NCI-H446 (cell line): ENCODE measurements at places on chromosomes 3 and 15.

DNA sequence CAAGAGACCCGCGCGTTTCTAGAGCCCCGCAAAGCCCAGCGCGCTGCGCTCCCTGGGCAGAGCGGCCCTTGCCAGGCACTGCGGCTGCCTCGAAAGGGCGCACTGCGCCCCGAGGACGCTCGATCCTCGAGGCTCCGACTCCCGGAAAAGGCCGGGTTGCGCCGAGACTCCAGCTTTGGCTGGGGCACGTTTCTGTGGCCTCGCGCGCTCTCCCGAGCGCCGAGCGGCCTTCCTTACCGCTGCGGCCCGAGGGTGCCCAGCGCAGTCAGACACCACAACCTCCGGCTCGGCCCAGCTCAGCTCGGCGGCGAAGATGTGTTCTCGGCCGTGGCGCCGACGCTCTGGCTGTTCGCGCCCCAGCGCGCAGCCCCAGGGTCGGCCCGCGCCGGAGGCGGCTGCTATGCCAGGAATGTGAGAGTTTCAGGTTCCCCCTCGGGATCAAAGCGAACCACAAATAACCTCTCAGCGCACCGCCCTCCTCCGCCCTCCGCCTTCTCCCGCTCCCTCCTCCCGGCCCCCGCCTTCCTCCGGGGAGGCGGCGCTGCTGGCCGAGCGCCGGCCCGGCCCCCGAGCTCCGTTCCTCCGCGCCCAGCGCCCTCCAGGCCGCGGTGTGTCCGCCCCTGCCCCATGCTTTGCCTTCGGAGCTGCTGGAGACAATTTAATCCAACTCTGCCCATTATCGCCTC is at the start of gene AMOTL2:
Gene AMOTL2, minus strand, starts transcription at position 343 of the 686 bp plus-strand sequence. CDS start 3,014 bp downstream, outside the sequence.
- peak; percentile 73 for DNase-seq

- DNase-seq: no peak
Observed at GRCh38 chr3:49005998-49006397, 1.2 kb upstream of the WDR6 start.

- DNase-seq: no peak
Observed at GRCh38 chr15:63389902-63390670, 8.4 kb upstream of the CA12 start.

- no peak for DNase-seq
Observed at GRCh38 chr15:93862791-93863190, 368.6 kb upstream of the MCTP2 start.

- no peak for DNase-seq
Observed at GRCh38 chr15:101618851-101619614, 33.1 kb downstream of the TM2D3 start.

GRCh38 chr3:46960081-46960701 is 16.4 kb downstream of the CCDC12 start:
- peak; percentile 11 for DNase-seq

DNA sequence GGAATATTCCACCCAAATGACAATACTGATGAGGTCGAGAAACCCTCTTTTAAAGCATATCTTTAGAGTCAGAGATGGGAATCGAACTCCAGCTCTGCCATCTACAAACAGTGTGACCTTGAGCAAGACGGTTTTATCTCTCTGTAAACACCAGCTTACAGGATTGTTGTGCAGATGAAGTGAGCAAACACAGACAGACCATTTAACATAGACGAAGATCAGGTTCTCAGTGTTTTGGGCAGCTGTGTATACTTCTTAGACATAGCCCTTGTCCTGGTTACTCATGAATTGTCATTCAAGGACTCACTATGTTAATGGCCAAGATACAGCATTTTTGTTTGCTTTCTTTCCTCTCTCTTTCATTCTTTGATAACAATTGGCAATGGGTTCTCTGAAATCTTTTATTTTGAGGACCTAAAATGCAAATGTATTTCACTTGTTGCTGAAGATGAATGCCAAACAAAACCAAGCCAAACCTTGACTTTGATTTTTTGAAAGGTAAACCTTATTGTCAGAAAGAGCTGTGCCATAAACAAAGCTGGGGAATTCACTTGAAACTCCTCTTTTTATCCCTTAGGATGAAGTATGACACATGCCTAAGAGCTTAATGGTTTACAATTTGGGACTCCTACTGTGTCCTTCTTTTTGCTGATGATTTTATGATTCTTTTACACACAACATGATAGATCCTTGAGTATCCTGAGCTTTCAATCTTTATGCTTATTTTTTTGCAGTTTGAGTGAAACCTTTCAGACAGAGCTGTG is 250.0 kb upstream of the PDZRN3 start:
- DNase-seq: no peak

- DNase-seq: no peak
Observed at GRCh38 chr15:96264801-96265515, 65.5 kb upstream of the NR2F2 start.

GRCh38 chr15:88788816-88789215 is 14.4 kb upstream of the ACAN start:
- no peak for DNase-seq

DNA sequence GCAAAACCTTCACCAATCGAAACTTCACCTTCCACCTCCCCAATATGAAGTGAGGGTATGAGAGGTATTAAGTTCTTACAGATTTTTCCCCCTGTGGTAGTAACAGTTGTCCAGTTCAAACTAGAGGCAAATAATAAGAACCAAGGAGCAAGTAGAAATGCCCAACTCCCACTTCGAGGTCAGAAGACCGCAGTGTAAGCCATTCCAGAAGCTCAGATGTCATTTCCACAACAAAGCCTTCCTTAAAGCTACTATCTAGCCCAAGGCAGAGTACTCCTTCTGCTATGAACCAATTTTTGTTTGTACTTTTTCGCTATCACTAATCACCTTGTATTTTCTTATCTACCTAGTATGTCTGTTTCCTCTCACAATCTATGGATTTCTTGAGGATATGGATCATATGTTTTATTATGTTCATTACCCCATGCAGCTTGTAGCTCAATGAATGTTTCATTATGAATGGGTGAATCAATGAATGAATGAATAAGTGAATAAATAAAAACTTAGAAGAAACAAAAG is 235.7 kb upstream of the KCNMB2 start:
- DNase-seq: no peak

DNA sequence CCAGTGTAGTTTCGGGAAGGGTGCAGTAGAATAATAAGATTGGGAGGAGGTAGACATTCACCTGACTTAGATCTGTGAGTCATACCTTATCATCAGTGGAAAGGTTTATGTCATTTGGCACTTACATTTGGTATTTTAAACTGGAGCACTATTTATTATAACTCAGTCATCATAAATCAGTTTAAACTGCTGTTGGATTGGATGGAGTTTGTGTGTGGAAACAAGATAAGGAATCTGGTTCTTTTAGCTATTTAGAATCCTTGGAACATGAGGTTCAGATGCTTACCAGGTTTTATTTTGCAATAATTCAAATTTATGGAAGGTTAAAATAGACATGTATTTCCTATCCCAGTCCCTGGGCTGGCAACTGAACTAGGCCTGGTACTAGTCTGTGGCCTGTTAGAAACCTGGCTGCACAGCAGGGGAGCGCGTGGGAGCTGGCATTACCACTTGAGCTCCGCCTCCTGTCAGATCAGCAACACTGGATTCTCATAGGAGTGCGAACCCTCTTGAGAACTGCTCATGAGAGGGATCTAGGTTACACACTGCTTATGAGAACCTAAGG is 34.5 kb downstream of the ZFAND6 start:
- DNase-seq: peak; percentile 4

GRCh38 chr15:62573876-62574275 is 408.8 kb upstream of the C2CD4B start:
- no peak for DNase-seq

DNA sequence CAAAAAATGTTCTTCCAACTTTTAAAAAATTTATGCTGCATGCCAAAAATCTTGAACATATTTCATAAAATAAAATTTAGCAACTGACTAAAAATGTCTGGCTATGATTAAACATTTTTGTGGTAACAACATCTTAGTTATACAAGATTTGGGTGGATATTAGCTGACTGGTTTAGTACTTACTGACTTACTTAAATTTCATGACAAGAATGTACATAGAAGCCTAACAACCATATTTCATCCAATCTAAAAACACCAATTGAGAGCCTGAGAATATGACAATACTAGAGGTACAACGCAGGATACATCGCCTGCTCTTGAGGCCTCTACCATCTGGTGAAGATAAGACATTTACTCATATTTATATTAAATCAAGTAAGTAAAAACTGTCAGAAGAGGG is 34.6 kb downstream of the GNB4 start:
- DNase-seq: no peak
